ENCODE measurements at places on chromosomes 7 and 10.

GRCh38 chr10:110269374-110270318 is 35.1 kb downstream of the SMNDC1 start:
- no peak for DNase-seq

GRCh38 chr7:50761713-50762112 is 21.0 kb downstream of the GRB10 start:
- DNase-seq = no peak

DNA sequence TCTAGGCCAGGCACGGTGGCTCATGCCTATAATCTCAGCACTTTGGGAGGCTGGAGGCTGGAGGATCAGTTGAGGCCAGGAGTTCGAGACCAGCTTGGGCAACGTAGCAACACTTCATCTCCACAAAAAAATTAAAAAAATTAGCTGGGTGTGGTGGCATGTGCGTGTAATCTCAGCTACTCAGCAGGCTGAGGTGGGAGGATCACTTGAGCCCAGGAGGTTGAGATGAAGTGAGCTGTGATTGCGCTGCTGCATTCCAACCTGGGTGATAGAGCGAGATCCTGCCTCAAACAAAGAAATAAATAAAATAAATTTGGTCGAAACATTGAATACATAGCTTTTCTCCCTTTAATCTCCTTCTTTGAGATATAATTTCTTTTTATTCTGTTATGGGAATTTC is 80.6 kb upstream of the ITGB1 start:
- DNase-seq = no peak

DNA sequence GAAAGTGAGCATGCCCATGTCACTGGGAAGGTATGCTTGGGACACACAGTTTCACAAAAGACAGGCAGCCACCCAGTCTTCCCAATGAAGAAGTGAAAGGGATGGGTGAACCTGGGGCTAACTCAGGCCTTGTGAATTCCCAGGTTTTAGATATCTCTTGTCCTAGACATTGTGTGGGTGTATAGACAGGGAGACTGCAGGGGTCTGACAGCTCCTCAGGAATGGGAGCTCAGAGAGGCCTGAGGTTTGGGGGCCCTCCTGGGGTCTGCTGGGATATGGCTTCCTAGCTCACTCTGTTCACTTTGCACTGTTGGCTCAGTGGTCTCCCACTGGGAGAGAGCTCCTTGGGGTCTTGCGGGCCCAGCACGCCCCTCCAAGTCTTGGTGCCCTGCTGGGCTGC is 47.0 kb downstream of the WDFY4 start:
- no peak for DNase-seq

GRCh38 chr10:14723052-14723689 is 51.5 kb downstream of the FAM107B start:
- no peak for DNase-seq

GRCh38 chr10:72561745-72562166 is 64.1 kb downstream of the MICU1 start:
- DNase-seq = no peak

DNA sequence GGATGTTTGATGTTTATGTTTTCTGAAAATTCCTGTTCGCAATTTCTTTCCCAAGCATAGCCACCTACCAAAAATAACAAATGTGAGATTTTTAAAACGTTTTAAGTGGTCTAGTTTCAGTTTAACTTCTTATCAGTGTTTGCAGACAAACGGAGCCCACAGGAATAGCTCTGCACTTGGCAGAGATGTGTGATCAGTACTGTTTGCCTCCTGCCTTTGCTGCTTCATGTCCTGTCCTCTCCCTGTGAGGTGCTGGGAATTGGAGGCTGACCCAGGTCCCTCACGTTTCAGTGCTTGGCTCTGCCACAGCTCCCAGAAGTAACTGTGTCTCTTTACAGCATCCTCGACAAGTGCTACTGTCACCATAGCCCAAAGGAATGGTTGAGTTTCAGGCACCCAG is 1.2 kb downstream of the UCN3 start:
- DNase-seq = no peak

GRCh38 chr10:93894516-93895378 is 969 bp downstream of the SLC35G1 start:
- no peak for DNase-seq

GRCh38 chr7:102024769-102025391 is 207.5 kb downstream of the CUX1 start:
- DNase-seq = no peak

DNA sequence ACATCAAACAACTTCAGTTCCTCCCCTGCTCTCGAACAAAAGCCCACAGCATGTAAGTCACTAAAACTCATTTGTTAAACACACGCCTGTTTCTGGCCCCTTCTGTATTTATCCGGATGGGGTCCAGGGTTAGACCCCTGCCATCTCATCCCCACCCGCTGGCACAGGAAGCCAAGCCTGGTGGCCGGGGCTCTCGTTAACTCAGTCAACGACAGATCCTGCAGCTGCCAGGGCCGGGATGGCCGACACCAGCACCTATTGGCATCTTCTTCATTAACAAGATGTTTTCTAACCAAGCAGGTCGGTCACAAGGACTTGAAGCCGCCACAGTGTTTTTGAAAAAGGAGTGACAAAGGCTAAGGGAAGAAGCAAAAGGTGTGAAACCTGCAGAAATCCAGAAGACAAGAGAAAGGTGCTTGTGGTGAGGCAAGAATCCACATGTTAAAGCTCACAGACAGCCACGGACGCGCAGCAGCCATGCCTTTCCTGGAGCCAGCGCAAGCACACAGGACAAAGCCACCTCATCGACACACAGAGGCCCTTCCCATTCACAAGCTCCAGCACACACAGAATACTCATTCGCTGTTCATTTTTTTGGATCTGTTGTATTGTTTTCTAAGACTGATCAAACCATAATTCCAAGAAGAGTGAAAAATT is 202.7 kb downstream of the DIP2C start:
- DNase-seq = no peak

DNA sequence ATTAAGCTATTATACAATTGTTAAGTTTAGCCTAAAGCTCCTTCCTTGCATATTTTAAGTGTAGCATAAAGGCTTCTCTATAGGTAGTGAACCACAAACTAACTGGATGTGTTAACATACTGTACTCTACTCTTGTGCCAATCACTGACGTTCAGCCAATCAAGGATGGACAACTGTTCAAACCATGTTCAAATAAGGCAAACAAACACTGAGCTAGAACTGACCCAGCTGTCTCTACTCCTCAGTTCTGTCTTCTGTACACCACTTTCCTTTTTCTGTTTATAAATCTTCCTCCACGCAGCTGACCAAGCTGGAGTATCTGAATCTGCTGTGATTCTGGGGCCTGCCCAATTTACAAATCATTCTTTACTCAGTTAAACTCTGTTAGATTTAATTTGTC is 188.7 kb upstream of the MBL2 start:
- no peak for DNase-seq

DNA sequence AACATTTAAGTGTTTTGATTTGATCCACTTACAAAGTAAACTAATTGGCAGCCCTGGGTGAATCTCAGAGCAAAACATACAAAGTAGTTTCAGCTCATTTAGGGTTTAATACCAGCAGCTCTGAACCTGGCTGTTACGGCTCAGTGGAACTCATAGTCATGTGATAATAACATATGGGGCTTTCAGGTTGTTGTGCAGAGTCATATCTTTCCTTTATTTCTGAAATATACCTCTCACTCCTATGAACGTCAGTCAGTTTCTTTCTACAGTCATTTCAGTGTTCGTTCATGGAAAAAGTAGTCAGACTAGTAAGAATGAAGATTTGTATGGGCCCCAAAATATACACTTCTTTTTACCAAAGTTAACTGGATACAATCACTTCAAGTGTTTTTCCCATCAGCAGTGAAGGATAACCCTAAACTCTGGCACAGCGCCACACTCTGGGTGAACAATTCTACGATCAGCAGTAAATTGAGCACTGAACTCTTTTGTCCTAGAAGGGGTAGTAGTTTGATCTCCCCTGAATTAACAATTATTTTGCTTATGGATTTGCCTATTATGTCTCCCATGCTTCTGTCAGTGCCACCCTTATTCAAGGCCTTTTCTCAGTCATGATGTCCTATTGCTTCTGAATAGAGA is 218.6 kb downstream of the THSD7A start:
- no peak for DNase-seq

DNA sequence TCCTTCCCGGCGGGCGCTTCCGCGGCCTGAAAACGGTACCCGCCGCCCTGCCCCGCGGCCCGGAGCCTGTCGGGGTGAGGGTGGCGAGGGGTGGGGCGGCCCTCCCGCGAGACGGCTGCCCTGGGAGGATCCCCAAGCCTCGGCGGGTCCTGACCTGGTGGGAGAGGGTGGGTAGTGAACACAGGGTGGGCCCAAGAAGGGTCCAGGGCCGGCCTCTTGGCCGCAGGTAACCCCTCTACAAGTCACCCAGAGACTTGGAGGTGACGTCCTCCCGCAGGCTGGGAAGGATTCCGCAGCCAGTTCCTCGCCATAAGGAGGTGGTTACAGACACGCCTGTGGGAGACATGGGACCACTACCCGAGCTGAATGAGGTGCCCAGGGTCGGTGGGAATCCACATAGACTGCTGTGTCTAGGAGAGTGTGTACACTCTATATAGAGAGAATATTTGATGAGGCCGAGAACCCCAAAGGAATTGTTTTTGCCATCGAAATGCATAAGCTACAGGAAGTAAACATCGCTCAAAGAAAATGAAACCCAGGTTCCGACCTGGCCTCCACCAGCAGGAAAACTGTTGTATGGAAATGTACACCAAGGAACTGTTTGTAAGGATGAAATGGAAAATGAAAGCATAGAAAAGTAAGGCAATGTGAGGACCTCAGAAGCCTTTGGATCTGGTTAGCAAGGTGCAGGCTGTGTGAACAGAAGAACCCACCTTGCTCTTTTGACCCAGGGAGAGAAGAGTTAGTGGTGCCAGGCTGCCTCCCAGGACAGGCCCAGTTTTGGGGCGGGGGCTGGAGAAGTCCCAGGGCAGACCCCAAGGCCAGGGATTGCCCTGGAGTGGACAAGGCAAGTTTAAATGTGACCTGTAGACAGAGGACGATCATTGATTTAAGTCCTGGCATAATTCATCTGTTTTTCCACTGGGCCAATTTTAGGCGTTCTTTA is 659 bp downstream of the OPTN start:
- DNase-seq = no peak

DNA sequence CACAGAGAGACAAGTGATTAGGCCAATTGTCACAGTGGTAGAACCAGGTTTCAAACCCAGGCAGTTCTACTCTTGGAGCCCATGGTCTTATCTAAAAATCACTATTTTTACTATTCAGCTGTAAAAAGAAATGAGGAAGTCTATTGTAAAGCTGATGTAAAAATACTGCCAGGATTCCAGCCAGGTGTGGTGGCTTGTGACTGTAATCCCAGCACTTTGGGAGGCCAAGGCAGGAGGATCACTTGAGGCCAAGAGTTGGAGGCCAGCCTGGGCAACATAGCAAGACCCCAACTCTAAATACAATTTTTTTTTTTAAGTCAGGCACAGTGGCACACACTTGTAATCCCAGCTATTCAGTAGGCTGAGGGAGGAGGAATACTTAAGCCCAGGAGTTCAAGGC is 40.4 kb downstream of the HIP1 start:
- no peak for DNase-seq

GRCh38 chr7:39304668-39305405 is 261.4 kb upstream of the YAE1 start:
- no peak for DNase-seq

DNA sequence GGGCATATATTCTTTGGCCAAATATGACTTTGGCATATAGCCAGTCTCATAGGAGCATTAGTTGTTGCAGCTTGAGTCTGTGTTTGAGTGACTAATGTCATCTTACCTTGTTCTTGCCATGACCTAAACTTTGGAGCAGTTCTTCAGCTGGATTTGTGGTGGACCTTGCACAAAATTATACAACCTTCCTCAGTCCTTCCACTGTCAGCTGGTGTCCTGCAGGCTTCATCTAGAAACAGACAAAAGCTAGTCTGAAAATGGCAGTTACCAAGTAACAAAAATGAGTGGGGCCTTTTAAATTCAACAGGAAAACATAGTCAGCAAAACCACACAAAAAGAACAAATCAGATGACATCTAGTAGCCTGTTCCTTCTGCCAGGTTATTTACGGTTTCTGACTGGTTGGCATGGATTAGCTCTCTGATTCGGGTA is 59.5 kb upstream of the HECTD2 start:
- no peak for DNase-seq

GRCh38 chr7:70432567-70433001 is 699.4 kb upstream of the GALNT17 start:
- no peak for DNase-seq

DNA sequence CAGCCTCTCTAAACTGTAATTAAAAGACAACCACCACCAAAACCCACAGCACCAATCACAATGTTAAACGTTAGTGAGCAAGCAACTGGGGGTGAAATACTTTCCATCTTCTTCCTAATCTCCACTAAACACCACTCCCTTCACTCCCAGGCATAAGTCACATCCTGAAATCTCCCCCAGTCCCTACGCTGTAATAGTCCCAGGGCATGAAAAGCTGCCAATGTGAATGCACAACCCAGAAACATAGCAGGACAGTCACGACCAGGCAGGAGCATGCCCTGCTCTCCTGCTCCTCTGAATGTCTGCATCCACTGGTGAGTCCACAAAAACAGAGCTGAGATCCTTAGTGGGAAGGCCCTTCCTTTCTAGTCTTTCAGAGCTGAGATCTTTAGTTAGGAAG is 288.9 kb downstream of the PARD3 start:
- DNase-seq = no peak

GRCh38 chr10:80554050-80554449 is 16.3 kb downstream of the SH2D4B start:
- DNase-seq = no peak

DNA sequence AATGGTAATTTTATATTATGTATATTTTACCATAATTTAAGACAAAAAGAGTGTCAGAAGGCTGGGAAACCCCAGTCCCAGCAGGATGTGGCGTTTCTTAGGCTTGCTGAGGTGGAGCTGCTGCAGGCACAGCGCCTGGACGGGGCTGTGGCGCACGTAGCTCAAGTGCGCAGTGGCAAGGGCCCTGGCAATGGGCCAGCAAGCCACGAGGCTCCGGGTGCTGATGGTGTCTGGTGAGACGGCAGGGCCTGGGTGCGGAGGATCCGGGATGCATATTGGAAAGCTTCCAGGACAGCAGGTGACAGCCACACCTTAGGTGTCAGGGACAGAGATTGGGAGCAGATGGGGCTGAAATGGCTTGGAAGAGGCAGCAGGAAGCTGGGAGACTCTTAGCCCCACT is 37.2 kb downstream of the CLEC2L start:
- DNase-seq = no peak

- DNase-seq = no peak
These were observed 7.6 kb downstream of the ZNF511 start for GRCh38 chr10:133316266-133316665.

GRCh38 chr7:133115596-133115995 is 33.7 kb upstream of the CHCHD3 start:
- no peak for DNase-seq

GRCh38 chr7:139455789-139456188 is 27.7 kb downstream of the KLRG2 start:
- no peak for DNase-seq
